Body of pancreas (tissue), 4 donors: ENCODE measurements at places on chromosomes 6 and 20. TPM values are rescaled to one million over a fixed set of nuclear protein-coding genes. Genes with fewer than 3 reads are reported as not detected.

DNA sequence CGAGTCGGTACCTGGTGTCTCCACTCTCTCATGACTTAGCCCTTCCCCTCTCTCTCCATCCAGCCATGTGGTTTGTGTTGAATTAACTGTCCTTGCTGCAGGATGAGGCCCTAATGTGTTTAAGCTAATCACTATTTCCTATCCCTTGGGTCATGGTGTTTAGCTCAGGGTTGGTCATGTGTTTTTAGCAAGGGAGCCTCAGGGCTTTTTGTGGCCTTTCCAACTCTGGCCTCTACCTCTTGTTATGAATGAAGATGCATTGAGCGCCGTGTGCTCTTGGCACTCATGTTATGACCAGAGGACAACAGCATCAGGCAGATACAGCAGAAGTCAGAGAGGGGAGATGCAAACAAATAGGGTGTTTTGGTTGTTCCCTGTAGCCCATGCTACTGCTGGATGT, 674.2 kb upstream of the FLRT3 start:
- no peak for DNase-seq

DNA sequence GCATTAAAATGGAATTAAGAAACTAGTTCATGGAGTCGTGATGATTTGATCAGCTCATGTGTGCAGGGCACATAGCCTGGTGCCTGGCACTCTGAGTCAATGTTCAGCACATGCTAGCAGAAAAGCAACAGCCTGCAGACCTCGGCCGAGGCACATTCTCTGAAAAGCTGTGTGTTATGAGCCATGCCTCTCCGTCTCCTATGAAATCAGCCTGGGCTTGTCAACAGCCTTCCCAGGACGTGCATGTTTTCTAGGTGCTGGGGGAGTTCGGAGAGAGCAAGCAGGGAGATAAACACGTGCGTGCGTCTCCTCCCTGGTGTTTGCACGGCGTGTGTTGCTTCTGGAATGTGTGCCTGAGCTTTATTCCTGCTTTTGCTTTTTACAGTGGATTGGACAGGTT, 207.8 kb upstream of the KCNG1 start:
- DNase-seq = no peak

Gene BLOC1S5
- total RNA-seq = 4.4 TPM

Gene ECT2L
- total RNA-seq = not detected

GRCh38 chr6:148422085-148422484, 79.4 kb downstream of the SASH1 start:
- DNase-seq = no peak

GRCh38 chr6:46684771-46685170, 2.9 kb upstream of the TDRD6 start:
- no peak for DNase-seq

Gene C6orf15
- not detected for total RNA-seq

Gene NRSN1
- not detected for total RNA-seq

DNA sequence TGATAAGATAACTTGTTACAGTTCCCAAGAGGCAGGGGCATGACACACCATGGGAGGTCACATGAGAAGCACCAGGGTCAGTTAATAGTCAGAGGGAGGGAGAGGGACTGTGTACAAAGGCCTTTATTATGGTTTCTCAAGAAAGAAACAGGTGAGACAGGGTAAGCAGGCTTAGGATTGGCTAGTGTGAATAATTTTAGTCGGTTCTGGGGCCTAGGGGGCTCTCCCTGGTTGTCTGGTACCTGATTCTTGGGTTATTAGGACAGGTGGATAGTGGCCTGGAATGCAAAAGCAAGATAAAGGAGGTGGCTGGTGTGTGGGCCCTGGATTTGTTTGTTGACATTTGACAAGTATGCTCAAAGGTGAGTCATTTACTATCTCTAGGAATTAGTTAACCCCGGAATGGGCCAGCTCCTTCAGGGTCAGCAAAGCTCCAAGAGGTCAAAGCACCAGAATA, 49.4 kb upstream of the MCUR1 start:
- DNase-seq = no peak

- DNase-seq = no peak
These were observed 34.5 kb upstream of the DUSP22 start for GRCh38 chr6:257774-258173.

- no peak for DNase-seq
These were observed 232.0 kb upstream of the TAB2 start for GRCh38 chr6:149085557-149085938.

Gene PRIM2
- total RNA-seq = 5.3 TPM

DNA sequence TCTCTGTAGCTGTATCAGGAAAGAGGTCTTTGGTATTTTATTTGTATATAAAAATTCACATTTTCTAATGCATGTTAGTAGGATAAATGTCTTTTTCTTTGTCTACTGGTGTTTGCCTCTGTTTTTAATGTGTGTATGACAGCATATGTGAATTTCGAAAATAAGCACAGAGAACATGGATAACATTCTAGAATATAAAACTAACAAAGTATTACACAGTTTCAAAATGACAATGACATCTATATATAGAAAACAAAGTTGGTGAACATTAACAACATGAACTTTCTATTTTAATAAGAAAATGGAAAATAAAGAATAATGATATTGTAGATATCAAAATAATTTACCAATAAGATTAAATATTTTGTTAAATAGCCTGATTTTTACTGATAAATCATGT, 608.0 kb downstream of the COL12A1 start:
- no peak for DNase-seq

- DNase-seq = no peak
These were observed 1.6 kb downstream of the NDRG3 start for GRCh38 chr20:36744243-36744642.

Gene TRIM26
- total RNA-seq = 66.6 TPM

DNA sequence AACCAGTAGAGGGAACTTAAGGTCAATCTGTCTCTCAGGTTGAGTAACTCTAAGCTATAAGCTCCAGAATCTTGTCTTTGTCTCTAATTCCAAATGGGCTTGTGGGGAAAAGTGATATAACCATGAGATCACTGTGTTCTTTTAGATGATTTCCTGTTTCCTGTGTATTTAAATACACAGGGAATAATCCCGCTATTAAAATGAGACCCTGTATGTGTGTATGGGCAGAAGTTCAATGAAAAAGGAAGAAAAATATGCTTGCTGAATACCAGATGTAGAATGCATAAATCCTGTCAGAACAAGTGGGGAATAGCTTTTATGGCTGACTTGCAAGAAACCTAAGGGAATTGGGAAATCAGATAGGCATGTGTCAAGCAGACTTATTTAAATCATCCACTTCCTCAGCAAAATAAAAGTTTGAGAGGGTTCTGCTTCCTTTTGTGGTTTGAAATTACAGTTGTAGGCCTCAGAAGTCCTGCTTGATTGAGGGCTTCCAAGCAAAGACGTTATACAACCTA, 164.7 kb upstream of the PDE7B start:
- DNase-seq = no peak

DNA sequence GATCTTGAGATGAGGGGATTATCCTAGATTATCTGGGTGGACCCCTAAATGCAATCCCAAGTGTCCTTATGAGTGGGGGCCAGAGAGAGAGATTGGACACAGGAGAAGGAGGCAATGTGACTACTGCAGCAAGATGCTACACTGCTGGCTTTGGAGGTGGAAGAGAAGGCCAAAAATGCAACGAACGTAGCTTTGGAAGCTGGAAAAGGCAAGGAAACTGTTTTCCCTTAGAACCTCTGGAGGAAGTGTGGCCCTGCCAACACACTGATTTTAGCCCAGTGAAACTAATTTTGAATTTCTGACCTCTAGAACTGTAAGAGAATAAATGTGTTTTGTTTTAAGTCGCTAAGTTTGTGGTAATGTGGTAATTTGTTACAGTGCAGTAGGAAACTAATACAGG, 15.7 kb downstream of the PPARD start:
- no peak for DNase-seq

DNA sequence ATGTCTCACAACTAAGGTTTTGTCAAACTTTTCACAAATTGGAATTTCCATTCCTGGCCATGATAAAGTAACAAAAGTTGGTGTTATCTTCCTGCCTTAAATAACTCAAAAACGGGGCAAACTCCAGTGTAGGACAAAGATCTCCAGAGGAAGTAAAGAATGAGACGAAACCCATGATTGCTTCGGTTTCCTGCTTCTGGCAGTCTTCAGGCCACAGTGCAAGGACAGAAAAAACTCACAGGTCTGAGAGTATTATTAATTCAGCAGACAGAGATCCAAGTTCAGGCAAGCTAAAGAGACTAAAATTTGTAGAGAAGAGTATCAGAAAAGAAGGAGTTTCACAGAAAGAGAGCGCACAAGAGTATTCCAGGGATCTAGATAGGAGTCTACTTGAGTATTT, 64.8 kb upstream of the RCAN2 start:
- DNase-seq = no peak

GRCh38 chr6:119158057-119158848, 79.8 kb upstream of the FAM184A start:
- no peak for DNase-seq

Gene EYA2
- 3.6 TPM for total RNA-seq

Gene OTOR
- total RNA-seq = not detected

Gene EEF1A2
- 23.1 TPM for total RNA-seq

GRCh38 chr6:28635547-28636158, 110.0 kb downstream of the GPX5 start:
- DNase-seq = no peak

Gene LY6G6F
- not detected for total RNA-seq

Gene GHRH
- not detected for total RNA-seq

- peak; percentile 15 for DNase-seq
These were observed 78.4 kb upstream of the MLN start for GRCh38 chr6:33882154-33882553.

Gene GSTA4
- 27.7 TPM for total RNA-seq

Gene GFRAL
- total RNA-seq = not detected

- DNase-seq = no peak
These were observed 117.3 kb downstream of the ADGRG6 start for GRCh38 chr6:142419071-142419470.

Gene OARD1
- total RNA-seq = 27.4 TPM

DNA sequence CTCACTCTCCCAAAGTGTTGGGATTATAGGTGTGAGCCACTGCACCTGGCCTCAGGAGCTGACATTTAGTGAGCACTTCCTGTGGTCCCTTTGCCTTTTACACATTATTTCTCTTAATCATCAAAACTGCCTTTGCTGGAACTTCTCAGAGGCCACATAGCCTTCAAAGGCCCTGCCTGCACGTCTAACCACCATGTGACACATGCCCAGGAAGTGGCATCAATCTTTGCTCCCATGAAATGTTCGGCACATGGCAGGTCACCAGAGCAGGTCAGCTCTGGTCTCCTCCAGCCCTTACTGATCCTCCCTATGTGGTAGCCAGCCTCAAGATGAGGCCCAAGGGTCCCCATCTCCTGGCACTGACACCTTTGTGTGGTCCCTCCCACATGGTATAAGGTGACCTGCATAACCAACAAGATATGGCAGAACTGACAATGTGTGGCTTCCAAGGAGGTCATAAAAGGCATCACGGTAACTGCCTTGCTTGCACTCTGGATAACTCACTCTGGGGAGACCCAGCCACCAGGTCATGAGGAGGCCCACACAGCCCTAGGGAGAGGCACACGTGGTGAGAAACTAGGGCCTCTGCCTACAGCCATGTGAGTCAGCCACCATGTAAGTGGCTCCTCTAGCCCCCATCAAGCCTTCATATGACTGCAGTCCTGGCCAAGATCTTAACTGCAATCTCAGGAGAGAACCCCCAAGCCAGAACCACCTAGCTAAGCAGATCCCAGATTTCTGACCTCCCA, 28.8 kb upstream of the HMGA1 start:
- DNase-seq = no peak

GRCh38 chr20:23832775-23833513, 6.4 kb upstream of the CST2 start:
- no peak for DNase-seq

- DNase-seq = no peak
These were observed 724.5 kb upstream of the FLRT3 start for GRCh38 chr20:15061955-15062354.

GRCh38 chr6:35177157-35177556, 36.0 kb upstream of the TCP11 start:
- no peak for DNase-seq

DNA sequence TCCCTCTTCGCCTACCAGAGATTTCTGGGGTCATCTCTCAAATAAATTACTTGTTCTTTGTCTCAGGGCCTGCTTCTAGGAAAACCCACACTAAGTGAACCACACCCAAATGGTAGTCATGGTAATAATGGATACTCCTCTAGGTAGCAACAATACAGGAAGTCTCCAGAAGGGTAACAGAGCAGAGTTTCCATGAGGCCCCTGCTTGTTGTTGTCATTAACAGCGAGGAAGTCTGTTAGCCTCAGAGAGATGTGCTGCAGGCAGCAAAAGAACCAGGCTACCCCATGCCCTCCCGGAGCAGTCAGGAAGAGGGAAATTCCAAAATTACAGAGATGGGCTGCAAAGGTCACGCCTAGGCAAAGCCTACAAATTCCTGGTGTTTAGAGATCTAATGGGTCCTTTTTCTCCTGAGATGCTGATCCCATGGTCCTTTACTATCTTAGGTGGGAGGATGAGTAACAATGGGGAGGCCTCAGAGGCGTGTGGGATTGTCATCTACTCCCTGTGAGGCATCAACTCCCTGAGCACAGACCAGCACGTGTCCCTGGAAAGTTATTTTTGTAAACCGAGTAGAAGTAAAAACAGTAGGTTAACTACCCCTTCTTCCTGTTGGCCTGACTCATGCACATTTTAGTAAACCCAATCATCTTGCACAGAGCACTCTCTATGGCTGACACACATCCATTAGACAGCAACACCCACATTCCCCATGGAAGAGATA, 10.1 kb downstream of the ISM1 start:
- DNase-seq = no peak
